ENCODE measurements at places on chromosomes 12 and 14. TPM values are rescaled to one million over a fixed set of nuclear protein-coding genes. Genes with fewer than 3 reads are reported as not detected.

Gene TAS2R14
- total RNA-seq, result 1.3 TPM

DNA sequence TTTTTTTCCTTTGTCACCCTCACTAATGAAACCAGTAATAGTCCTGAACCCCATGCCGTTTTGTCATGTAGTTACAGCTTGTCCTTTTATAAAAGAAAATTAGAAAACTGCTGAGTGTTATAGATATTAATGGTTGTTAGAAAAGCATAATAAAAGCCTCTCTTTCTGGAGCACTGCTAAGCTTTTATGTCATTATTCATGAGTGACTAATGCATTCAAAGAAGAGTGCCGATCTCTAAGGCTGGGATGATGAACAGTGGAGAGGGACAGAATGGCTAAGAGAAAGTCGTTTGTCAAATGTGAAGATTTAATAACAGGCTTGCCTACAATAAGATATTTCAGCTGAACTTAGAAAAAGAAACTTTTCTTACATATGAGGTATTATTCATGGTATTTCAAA, 121.6 kb downstream of the MGAT4C start:
- no peak for DNase-seq

DNA sequence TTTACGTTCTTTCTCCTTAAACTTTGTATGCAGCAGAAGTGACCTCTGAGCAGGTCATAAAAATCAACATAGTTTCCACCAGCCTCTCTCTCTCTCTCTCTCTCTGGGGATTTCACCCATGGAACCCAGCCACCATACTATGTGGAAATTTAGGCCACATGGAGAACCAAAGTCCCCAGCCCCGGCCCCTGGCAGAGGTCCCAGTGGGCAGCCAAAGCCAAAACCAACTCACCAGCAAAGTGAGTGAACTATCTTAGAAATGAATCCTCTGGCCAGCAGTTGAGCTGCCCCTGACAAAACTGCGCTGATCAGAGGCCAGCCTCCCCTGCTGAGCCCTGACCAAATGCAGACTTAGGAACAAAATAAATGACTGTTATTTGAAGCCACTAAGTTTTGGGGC, 9.2 kb downstream of the DUSP6 start:
- DNase-seq, result no peak

GRCh38 chr12:20798554-20798953, 12.0 kb upstream of the SLCO1B3 start:
- no peak for DNase-seq

DNA sequence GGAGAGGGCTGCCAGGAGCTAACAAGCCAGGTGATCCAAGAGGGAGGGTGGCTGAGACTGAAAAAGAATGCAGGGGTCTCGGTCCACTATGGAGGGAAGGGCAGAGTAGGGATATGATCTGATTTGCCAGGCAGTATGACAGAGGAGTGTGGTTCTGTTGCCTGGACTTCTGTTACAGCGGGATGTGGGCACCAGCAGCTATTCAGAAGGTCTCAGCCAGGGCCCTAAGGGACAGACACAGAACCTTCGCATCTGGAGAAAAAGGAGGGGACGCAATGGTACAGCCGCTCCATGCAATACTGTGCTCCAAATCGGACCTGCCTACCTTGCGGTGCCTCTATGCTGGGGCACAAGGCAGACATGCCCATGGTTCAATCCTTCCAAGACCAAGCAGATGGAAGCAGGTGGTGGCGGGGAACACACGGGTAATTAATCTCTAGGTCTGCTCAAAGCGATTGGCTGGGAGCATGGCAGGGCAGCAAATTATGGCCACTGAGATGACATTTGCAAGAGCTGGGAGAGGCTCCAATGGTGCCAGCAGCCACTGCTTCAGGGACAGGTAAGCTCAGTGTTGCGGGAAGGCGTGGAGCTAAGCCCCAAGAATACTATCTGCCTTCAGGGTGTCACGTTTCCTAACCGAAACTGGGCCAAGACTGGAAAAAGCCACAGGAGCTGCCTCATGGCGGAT, 185.5 kb downstream of the FOXN3 start:
- DNase-seq, result no peak

DNA sequence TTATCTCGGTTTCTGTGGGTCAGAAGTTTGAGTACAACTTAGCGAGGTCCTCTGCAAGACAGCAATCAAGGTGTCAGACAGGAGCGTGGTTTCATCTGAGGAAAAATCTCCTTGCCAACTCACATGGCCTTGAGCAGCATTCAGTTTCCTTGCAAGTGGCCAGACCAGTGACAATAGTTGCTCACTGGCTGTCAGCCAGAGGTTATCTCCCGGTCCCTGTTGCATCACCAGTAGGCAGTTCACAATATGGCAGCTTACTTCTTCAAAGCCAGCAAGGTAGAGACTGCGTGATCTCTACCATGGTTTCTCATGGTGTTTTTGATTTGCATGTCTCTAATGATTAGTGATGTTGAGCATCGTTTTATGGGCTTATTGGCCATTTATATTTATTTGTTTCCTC, 143.8 kb upstream of the DAAM1 start:
- no peak for DNase-seq

- no peak for DNase-seq
These were observed 6.8 kb downstream of the RASSF9 start for GRCh38 chr12:85829391-85829790.

- DNase-seq, result no peak
These were observed 608.6 kb downstream of the DIO2 start for GRCh38 chr14:79602742-79603141.

DNA sequence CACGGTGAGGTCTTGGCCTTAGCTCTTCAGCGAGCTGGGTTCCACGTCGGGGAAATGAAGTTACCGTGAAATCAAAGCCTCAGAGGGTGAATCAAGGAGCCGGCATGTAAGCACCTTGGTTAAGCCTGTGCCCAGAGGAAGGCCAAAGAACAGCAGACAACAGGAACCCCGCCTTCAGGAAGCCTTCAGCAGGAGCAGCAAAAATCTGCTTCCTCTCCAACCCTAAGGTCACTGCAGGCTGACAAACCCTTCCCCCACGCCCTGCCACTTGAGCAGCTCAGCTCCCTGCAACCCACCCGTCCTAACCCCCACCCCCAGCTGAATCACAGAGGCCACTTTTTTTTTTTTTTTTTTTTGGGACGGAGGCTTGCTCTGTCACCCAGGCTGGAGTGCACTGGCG, 72.9 kb upstream of the LTA4H start:
- peak; percentile 81 for DNase-seq

DNA sequence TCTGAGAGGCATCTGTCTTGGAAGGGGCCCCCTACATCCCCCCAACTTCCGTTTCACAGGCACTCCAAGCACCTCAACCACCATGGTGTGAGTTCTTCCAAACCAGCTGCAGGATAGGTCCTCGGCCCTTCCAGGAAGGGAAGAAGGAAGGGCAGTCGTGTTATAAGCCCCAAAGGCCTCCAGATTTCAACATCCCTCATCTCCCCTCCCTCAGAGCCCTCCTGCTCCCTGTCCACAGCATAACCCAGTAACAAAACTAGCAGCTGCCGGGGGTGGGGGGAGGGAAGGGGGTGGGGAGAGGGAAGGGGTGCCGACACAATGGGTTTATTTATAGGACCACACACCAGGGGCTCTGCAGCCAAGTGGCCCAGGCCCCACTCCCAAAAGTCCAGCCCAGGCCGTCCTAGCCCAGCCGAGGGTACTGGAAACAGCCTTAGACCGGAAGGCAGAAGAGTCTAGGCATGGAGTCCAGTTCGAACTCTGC, 18.3 kb downstream of the NCKAP5L start:
- no peak for DNase-seq

DNA sequence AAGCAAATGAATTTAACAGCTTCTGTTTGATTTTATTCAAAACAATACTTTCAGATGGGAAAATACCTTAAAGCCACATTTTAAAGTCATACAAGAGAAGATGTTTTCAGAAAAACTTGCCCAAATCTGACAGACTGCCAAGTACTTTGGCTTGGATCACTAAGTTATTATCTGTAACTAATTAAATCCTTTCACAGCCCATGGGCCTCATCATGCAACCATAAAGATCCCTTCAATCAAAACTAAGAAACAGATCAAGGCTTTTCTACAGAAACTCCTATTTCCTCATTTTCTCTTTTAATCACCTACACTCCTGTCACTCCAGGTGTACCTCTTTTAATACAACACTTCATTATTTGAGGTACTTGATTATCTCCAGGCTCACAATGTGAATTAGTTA, 28.1 kb downstream of the BLTP3B start:
- no peak for DNase-seq

Data from cardiac septum (tissue), 1 donor.